ENCODE measurements at places on chromosomes 2 and 18.

DNA sequence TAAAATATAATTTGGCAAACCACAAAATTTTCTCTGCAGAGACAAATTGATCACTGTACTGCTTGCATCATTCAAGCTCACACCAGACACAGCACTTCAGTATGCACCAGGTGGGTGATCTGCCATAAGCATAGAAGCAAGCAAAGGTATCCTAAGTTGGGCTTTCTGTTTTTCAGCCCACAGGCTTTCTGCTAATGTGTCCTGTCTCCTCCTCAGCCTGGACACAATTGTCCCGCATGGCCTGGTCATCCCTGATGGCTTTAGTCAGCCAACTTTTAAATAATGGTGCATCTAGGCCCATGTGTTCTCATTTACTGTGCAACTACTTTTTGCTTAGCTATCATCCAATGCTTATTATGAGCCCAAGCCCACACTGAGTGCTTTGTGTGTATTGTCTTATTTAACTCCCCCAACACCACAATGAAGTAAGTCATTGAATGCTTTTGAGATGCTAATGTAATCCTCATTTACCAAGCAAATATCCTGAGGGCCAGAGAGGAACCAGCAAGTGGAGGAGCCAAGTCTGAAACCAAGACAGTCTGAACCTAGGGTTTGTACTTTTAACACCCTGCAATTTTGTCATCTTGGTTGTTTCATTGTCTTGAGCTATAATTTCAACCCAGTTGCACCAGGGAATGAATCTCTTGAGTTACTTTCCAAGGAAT lies 111.2 kb upstream of the SETBP1 start:
- no peak for DNase-seq

DNA sequence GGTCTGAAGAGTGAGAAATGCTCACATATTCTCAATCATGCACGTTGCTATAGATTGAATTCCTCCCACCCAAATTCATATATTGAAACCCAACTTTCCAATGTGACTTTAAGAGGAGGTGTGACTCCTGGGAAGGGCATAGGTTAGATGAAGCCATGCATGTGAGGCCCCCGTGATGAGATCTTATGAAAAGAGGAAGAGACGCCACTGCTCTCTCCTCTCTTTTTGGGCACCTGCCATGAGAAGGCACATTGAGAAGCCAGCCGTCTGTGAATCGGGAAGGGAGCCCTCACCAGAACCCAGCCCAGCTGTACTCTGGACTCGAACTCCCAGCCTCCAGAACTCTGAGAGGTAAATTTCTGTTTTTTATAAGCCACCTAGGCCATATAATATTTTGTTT lies 842.6 kb upstream of the SALL3 start:
- no peak for DNase-seq

- DNase-seq, result no peak
Observed at GRCh38 chr2:7906431-7906830, 775.4 kb upstream of the ID2 start.

DNA sequence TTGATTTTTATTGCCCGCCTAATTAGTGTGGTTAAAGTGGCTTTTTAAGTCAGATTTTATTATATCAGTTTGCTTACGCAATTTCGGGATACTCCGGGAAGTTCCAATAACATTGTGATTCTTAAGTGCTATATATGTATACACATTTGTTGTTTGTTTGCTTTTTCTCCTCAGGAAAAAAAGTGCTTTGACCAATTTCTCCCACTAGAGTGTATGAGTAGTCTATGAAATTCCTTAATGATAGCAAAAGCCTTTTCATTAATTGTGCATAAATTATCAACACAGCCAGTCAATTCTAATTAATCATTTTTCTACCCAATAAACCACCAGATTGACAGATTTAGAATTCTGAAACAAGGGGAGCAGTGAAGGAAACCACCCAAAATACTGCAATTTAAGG lies 172.2 kb downstream of the DPP10 start:
- no peak for DNase-seq

- DNase-seq, result no peak
Observed at GRCh38 chr2:174158003-174158402, 90.3 kb downstream of the OLA1 start.
